ENCODE measurements at places on chromosomes 2 and 18.

DNA sequence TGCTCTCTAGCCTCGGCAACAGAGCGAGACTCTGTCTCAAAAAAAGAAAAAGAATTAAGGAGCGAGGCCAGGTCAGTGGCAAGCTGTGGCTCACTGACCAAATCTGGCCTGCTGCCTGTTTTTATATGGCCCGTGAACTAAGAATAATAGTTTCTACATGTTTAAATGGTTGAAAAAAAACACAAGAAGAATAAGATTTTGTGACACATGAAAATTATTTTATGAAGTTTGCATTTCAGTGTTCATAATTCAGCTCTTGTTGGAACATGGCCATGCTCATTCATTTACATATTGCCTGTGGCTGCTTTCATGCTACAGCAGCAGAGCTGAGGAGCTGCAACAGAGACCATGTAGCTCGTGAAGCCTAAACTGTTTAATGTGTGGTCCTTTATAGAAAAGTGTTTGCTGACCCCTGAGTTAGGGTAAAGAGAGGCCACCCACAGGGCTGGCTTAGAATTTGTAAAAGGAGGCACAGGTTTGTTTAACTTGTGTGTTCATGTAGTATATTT is 59.5 kb downstream of the MFSD6 start:
- DNase-seq, result peak; percentile 44

GRCh38 chr2:76391678-76392077 is 681.0 kb upstream of the GCFC2 start:
- no peak for DNase-seq

DNA sequence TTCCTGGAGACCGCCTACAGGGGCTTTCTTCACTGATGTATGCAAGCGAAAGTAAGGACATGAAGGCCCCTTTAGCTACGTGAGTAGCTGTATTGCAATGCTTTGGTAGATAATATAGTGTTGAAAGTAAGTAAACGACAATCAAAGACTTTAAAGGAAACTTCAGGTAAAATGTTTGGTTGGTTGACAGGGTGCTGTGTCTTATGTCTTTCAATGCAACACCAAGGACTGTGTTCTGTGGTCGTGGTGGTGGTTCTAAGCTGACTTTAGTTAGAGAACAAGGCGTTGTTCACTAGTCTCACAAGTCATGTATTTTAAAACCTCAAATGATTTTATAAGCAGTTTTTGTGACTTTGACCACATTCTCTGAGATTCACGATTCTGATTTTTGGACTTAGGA is 58.0 kb upstream of the CABYR start:
- no peak for DNase-seq

DNA sequence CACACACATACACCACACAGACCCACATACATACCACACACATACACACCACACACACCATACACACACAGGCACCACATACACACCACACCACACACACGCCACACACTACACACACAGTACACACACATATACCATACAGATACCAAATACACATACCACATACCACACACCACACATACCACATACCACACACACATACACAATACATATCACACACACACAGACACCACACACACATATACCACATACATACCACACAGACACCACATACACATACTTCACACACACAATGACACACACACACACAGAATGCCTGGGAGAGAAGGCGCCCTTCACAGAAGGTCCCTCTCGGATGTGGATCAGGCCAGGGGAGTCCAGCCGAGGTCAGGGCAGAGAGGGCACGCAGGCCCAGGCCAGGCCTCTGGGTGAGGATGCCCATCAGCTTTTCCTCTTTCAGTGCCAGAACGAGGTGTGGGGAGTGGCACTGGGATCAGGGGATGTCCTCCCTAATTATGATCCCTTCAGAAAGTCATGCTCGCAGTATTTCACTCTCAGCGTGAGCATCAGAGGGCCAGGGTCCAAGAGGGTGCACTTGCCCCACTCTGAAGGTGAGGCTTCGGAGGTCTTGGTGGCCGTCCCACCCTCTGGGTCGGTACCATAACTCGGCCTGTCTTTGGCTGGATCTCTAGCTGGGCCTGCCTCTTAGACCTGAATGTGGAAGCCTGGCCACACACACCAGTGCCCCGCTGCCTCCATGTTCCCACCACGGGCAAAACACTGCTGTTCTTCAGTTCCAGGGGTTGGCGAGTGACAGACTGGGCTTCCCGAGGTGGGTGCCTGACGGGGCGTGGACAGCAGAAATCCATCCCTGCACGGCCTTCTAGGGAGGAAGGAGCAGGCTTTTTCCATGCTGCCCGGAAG is 70.6 kb upstream of the ODC1 start:
- no peak for DNase-seq

GRCh38 chr18:9941103-9941502 is 27.3 kb downstream of the VAPA start:
- DNase-seq, result peak; percentile 45

DNA sequence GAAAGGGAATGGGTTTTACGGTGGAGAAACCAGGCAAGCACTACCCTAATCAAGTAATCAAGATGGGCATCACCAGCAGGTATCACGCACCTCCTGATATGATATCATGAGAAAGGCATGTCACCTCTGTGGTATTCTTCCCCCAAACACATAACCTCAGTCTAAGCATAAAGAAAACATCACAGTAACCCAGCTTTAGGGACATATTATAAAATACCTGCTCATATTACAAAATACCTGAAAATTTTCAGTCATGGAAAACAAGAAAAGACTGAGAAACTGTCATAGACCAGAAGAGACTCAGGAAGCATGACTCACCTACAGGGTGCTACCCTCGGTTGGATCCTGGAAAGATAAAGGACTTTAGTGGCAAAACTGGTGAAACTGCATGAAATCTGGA is 30.5 kb downstream of the GCKR start:
- no peak for DNase-seq

- DNase-seq, result no peak
Observed at GRCh38 chr2:191650896-191651773, 26.8 kb upstream of the NABP1 start.
